ENCODE measurements at places on chromosomes 2 and 18.

DNA sequence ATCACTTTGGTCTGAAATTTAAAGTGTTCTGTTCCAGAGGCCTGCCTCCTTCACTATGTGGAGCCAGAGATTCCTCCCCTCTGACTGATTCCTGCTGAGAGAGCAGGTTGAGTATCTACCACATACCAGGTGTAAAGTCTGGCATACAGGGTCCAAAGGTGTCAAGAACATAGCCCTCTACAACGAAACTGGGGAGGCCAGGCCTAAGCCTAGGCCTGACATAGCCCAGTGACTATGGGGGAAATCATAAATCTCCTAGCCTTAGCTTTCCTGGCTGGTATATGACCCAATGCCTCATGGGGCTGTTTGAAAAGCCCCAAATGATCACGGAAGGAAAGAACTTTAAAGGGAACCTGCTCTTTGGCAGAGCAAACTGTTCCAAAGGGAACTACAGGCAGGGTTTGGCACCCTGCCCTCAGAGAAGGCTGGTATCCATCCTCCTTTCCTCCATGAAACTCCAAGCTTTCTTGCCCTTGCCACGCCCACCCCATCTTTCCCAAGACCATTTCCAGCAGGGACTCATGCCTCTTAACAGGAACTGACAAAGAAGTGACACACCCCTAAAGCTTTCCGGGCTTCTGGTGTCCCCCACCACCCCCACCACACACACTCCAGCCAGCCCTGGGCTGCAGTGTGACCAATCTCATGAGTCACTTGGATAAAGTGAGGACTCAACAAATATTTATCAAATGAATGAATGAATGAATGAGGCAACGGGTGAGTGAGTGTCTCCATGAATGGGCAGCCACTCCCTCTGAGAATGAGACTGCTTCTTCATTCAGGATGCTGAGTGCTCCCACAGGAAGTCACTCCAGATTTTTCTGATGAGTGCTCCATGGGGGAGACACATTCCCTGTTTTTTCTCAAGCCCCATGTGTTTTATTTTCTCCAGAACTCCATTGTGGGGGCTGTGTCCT is 114.5 kb upstream of the STPG4 start:
- DNase-seq: no peak

DNA sequence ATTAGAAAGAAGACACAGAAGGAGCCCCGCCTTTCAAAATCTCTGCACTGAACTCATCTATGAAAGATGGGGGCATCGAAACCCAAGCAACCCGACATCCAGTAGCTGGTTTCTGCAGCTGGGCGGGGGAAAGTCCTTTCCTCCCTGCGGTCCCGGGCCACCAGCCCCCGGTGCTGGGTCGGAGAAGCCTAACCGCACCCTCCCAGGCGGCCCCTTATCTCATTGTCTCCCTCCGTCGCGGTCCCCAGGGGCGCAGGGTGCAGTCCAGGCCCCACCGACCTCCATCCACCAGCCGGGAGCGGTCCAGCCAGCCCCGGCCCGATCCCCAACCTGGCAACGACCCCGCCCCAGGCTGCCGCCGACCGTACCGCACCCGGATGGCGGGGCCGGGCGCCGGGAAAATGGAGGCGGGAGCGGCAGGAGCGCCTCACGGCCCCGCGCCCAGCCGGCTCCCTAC is 452 bp downstream of the RAPH1 start:
- DNase-seq: peak; percentile 60

GRCh38 chr2:187431911-187432310 is 16.1 kb downstream of the CALCRL start:
- DNase-seq: no peak

DNA sequence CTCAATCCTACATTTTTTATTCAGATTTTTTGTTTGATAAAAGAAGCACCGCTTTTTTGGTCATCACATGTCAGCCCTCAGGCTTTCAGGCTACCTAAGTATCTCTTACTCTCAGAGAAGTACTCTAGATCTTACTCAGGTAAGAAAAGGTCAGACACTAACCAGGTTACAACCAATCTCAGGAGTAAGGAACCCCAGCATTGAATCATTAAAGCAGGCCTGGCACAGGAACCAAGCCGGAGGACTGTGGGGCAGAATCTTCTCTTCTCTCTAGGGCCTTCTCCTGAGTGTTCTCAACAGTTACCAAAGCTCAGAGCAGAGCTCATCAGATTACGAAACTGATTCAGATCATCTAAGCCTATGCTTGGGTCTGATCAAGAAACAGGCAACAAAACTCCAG is 28.2 kb downstream of the RBMS1 start:
- no peak for DNase-seq

DNA sequence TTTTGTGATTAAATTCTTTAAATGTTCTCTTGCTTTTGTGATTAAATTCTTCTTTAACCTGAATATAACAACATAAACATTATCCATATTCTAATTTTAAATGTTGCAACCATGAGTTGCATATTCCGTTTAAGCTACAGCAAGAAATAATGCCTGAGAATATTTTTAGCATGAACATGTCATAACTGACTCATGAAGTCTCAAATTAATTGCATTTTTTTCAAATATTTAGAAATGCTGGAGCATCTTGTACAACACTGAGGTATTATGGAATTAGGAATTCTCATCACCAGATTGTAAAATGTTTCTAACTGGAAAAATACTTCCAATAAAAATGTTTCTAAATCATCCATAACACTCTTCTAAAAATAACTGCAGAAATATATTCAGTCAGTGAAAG is 14.7 kb downstream of the ROCK2 start:
- no peak for DNase-seq

GRCh38 chr2:202669841-202670240 is 35.1 kb downstream of the FAM117B start:
- no peak for DNase-seq

DNA sequence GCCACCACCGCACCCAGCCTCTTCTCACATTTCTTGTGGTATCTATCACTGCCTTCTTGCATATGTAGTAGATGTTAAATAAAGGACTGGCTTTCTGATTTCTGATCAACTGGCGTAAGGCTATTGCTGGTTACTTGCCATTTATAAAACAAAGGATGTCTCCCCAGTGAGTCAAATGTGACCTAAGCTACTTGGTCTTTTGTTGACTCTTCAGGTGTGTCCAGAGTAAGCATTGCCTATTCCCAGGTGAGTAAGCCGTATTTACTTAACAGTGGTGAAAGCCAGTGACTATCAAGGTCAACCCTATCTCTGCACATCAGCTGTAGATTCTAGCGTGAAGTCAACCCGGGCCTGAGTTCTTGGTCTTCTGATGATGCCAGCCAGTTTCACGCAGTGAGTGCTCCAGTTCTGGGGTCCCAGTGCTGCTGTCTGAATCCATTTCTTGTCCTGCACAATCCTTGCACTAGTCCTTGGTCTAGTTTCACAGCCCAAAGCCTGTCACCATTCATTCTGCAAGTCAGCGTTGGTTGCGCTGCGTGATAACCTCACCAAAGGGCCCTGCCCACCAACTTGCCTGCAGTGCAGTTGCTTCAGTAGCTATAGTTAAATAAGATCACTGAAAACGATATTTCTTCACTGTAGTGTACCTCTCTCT is 120.2 kb downstream of the GBX2 start:
- no peak for DNase-seq

- no peak for DNase-seq
These were observed 1.5 kb downstream of the RHOB start for GRCh38 chr2:20448246-20448976.

DNA sequence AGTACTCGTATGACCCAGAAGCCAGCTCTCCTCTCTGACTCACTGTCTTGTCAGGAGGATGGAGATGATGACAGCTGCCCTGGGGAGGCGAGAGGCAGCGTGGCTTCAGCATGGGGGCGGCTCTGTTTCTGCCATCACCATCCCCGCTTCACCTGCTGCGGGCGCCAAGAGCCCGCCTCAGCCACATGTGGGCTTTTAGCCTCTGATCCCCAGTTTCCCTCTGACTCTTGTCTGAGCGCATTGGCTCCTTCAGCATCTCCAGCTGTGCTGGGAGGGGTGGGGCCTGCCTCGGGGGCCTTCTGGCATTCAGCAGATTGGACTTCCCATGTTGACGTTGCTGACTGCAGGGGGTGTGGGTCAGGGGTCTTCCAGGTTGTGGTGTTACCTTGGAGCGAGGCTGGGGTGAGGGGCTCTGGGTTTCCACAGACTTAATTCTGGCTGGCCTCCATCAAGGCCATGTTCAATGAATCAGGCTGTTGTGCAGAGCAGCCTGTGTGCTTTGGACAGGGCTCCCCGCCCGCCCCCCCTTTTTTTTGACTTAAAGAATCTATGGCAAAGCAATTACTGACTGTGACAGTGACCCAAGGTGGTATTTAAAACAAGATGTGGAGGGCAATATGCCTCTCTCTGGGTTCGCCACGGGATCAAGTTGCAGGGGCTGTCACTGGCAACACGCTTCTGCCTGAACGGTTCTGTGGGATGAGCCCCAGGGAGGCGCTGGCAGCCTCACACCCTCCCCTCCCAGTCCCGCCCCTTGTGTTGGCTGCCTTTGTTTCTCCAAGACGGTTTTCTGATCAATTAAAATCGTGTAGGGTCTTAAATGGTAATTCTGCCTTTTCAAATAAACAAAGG is 228.3 kb downstream of the LDLRAD4 start:
- no peak for DNase-seq

DNA sequence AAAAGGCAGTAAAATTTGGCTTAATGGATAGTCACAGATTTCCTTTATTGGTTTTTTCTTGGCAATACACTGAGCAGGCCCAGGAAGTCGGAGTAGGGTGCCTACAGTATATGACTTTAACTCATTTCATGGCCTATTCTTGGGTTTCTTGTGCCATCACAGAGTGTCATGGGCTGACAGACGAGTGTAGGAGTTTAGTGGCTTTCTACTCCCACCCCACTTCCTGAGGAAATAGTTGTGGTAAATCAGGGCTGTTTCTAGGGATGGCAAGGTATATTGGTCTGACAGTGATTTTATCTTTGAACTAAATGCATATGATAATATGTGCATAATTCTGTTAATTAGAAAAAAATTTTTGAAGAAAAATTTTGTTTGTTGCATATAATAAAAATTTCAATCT is 100.1 kb downstream of the PLCL1 start:
- DNase-seq: no peak

GRCh38 chr18:10119991-10120390 is 206.2 kb downstream of the VAPA start:
- no peak for DNase-seq

GRCh38 chr18:48947092-48947491 is 3.7 kb downstream of the SMAD7 start:
- no peak for DNase-seq

DNA sequence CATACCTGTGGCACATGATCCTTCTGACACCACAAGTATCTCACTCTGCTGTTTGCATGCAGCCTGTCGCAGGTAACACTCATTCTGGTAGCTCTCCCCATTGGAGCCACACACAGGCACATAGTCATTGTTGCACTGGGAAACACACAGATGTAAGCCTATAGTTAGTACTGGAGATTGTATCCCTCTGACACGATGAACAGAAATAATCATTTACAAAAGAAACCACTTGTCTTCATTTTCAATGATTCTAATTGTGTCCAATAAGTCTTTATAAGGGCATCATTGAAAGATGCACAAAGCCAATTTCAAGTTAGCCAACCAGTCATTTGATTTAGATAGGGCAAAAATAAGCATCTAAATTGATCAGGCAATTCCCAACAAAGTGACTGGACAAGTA is 10.4 kb downstream of the TMEFF2 start:
- DNase-seq: no peak

- DNase-seq: no peak
These were observed 257.2 kb downstream of the DYSF start for GRCh38 chr2:71710367-71711132.

DNA sequence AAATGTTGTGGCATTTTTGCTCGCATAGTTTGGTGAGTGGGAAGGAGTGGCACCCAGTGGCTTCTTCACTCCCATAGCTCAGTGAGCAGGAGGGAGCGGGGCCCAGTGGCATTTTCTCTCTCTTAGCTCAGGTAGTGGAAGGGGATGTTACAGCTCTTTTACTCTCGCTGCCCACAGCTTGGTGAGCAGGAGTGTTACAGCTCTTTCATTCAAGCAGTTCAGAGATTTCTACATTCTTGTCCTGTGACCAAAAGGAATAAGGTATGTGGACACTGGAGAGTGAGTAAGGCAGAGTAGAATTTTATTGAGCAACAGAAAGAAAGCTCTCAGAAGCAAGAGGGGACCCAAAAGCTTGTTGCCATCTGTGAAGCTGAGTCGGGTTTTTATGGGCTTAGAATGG is 192.4 kb downstream of the SPAG16 start:
- no peak for DNase-seq

DNA sequence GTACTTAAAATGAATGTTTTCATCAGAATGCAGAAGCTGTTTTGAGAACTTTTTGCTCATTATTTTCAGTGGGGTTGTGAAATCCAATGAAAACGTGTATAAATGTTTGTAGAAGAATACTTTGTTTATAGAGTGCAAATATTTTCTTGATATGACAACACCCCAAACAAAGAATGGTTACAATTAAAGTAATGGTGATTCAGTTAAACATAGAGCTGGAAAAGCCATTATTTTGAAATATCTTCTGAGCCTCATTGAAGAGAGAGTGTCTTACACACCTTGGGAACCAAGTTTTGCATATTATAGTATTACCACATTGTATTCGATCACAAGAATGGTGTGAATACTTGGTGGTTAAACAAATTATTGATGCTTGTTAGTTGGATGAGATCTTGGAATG is 48.7 kb downstream of the SPTBN1 start:
- DNase-seq: no peak

GRCh38 chr2:67733517-67733916 is 329.3 kb downstream of the C1D start:
- no peak for DNase-seq

DNA sequence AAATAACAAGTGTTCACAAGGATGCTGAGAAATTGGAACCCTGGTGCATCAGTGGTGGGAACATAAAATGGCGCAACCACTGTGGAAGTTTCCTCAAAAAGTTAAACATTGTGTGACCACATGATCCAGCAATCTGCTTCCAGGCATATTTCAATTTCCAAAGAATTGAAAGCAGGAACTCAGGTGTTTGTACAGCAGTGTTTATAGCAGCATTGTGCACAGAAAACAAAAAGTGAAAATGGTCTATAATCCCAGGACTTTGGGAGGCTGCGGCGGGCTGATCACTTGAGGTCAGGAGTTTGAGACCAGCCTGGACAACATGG is 38.6 kb upstream of the MYCN start:
- no peak for DNase-seq

DNA sequence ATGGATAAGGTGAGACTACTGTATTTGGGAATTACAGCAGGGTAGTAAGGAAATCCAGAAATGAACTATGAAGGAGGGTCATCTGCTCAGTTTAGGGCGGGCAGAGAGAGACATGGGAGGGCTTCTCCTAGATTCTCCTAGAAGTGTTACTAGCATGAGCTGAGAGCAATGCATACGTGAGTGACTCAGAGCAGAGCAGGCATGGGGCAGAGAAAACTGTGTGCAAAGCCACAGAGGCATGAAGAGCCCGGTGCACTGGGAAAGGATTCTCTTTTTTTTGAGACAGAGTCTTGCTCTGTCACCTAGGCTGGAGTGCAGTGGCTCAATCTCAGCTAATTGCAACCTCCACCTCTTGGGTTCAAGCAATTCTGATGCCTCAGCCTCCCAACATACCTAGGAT is 116.2 kb downstream of the SOCS6 start:
- DNase-seq: no peak

DNA sequence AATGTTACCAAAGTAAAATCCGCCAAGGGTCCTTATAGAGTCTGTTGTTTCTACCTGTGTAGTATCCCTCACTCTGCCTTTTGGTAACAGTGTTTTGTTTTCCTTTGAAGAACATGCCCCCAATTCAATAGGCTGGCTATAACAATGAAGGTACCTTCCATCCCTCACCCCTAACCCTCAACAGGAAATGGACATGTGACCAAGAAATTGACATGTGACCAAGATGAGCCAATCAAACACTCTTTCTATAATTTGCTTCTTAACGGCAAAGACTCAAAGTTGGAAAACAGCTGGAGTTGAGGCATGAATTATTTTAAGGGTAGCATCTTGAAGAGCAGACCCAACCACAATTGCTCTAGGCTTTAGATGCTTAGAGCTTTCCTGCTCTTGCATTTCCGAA is 5.4 kb upstream of the MREG start:
- DNase-seq: no peak
